Mesenteric fat pad (tissue), 1 donor: ENCODE measurements at places on chromosomes 3 and 15. TPM values are rescaled to one million over a fixed set of nuclear protein-coding genes. Genes with fewer than 3 reads are reported as not detected.

Gene LRRC57
- total RNA-seq: 19.4 TPM

Gene CACNA2D3
- total RNA-seq: 0.48 TPM

Gene CCR2
- 3.3 TPM for total RNA-seq

Gene CASR
- not detected for total RNA-seq

Gene LPP
- 210 TPM for total RNA-seq

Gene CKMT1A
- 2.6 TPM for total RNA-seq

Gene FANCI
- 6.6 TPM for total RNA-seq

Gene ZKSCAN7
- total RNA-seq: 2.7 TPM

Gene PRSS50
- not detected for total RNA-seq

Gene DUOX1
- total RNA-seq: 2.5 TPM

Gene PBRM1
- total RNA-seq: 94.0 TPM

Gene AP2M1
- total RNA-seq: 389 TPM

Gene WDR49
- total RNA-seq: 0.64 TPM

Gene FSD2
- not detected for total RNA-seq

Gene ATXN7
- 42.3 TPM for total RNA-seq

Gene OXTR
- 0.06 TPM for total RNA-seq

Gene OR5AC2
- not detected for total RNA-seq

Gene GPR27
- 1.5 TPM for total RNA-seq

Gene RTP4
- total RNA-seq: 1.6 TPM

Gene ROPN1
- total RNA-seq: not detected
